ENCODE measurements at places on chromosomes 13 and 19.

GRCh38 chr19:16861834-16862233, 27.0 kb upstream of the F2RL3 start:
- DNase-seq, result no peak

- DNase-seq, result no peak
Measured at GRCh38 chr19:8519388-8519787, 5.4 kb upstream of the ZNF414 start.

- no peak for DNase-seq
Measured at GRCh38 chr13:110812121-110812868, 98.8 kb downstream of the ING1 start.

DNA sequence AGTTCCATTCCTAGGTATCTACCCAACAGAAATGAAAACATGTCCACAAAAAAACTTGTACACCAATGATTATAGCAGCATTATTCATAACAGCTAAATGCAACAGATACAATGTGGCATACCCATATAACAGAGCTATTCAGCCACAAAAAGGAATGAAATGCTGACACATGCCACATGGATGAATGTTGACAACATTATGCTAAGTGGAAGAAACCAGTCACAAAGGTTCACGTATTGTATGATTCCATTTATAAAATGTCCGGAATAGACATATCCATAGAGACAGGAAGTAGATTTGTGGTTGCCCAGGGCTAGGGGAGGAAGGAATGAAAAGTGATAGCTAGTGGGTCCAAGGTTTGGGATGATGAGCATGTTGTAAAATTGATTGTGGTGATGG, 10.8 kb downstream of the CRYL1 start:
- no peak for DNase-seq

DNA sequence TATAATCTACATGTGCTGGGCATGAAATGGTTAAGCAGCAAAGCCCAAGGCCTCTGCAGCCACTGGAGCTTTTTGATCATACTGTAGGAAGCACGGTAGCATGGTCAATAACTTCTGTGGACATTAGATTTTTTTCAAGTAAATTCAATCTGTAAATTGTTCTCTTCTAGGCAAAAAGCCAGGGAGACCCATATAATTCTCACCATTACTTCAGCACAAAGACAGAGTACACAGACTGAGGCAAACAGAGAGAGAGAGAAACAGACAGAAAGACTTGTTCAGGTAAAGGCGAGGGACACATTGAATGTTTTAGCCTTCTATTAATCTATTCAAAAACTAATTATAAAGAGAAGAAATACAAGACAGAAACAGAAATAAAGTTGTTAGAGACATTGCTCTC, 349.4 kb downstream of the RFC3 start:
- no peak for DNase-seq

GRCh38 chr13:23392313-23392712, 41.2 kb downstream of the SACS start:
- DNase-seq, result no peak

DNA sequence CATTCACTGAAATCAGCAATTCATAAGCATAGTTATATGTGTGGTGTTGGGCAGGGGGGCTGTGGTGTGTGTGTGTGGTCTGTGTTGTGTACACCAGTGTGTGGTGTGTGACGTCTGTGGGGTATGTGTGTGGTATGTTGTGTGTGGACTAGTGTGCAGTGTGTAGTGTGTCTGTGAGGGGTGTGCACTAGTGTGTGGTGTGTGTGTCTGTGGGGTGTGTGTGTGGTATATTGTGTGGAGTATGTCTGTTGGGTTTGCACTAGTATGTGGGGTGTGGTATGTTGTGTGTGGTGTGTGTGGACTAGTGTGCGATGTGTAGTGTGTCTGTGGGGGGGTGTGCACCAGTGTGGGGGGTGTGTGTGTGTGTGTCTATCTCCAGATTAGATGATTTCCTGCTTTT, 7.2 kb upstream of the CDC16 start:
- no peak for DNase-seq

DNA sequence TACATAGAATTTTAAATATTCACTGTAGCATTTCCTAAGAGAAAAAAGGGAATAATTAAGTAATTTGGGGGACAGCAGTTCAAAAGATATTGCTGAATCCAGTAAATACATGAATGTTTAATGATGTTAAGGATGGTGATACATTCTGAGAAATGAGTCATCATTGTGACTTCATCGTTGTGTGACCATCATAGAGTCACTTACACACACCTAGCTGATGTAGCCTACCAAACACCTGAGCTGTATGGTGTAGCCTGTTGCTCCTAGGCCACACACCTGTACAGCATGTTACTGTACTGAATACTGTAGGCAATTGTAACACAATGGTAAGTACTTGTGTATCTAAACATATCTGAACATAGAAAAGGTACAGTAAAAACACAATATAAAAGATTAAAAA, 34.8 kb downstream of the ATP7B start:
- no peak for DNase-seq

- no peak for DNase-seq
Measured at GRCh38 chr13:23697772-23698313, 127.6 kb downstream of the TNFRSF19 start.
